Activated CD8-positive, alpha-beta memory T cell treated with anti-CD3 and anti-CD28 coated beads, Interleukin-2, amount 10 ng/mL, durations not matched to agents 7 days and 5 days (primary cell): ENCODE measurements at places on chromosomes 11 and 22.

DNA sequence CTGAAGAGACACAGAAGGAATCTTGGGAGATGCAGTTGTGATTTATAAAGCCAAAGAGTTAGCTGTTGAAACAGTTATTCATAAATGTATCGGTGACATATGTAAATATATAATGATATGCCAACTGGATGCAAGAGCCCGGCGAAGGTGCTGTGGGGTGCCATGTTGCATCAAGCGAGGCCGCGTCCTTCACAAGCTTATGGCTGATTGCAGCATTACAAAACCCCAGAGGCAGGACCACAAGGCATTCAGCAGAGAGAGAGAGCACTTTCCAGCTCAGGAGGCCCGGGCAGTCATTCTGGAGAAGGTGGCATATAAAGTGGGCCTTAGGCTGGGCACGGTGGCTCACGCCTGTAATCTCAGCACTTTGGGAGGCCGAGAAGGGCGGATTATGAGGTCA is 65.6 kb downstream of the LARGE1 start:
- no peaks in the 10 kb centered on the region for H3K36me3 ChIP-seq
- H3K27ac ChIP-seq, result no peak overlapping the region
- no peaks in the 10 kb centered on the region for H3K27me3 ChIP-seq
- no peak overlapping the region for H3K4me3 ChIP-seq

DNA sequence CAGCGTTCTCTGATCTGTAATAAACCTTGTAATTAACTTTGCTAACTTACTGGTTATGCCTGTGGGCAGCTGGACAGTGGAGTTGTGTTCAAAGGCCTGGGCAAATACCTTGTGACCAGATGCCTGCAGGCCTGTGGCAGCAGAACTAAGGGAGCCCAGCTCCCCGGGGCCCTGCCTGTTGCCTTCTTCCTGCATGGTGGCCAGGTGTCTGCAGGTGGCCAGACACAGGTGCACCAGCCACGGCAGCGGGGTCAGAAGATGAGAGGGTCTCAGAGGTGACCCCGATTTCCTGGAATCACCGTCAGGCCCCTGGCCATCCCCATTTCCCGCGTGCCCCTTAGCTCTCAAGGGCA is 127.2 kb downstream of the OSBP2 start:
- no peaks in the 10 kb centered on the region for H3K36me3 ChIP-seq
- DNase-seq, result no peak
- H3K4me1 ChIP-seq, result peaks cover under 1% of the 10 kb centered on the region
- H3K27me3 ChIP-seq, result peaks cover 44% of the 10 kb centered on the region
- H3K4me3 ChIP-seq, result no peak overlapping the region

- no peak for DNase-seq
- H3K4me3 ChIP-seq, result no peak overlapping the region
- H3K27me3 ChIP-seq, result no peaks in the 10 kb centered on the region
- no peaks in the 10 kb centered on the region for H3K4me1 ChIP-seq
- H3K36me3 ChIP-seq, result no peaks in the 10 kb centered on the region
Observed at GRCh38 chr11:42595876-42596275, 715.9 kb upstream of the API5 start.

DNA sequence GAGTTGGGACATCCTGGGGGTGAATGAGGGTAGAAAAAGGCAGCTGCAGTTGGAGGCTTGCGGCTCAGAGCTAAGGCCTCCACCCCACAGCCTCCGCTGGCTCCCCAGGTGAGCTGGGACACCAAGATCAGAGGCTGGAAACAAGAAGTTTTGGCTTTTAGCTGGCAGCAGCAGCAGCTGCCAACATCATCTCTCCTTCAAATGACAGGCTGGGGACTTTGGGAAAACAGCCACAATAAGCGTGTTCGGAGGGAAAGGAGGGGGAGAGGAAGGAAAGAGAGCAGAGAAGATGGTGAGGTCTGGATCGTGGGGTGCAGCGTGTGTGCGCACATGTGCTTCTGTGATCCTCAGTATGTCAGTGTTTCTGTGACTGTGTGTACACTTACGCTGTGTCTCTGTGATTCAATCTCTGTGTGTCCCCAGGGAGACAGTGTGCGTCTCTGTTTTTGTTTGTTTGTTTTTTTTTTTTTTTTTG is 62.0 kb upstream of the RASD2 start:
- peaks cover 12% of the 10 kb centered on the region for H3K27me3 ChIP-seq
- DNase-seq, result no peak
- no peaks in the 10 kb centered on the region for H3K36me3 ChIP-seq
- no peak overlapping the region for H3K4me3 ChIP-seq
- no peak overlapping the region for H3K27ac ChIP-seq

DNA sequence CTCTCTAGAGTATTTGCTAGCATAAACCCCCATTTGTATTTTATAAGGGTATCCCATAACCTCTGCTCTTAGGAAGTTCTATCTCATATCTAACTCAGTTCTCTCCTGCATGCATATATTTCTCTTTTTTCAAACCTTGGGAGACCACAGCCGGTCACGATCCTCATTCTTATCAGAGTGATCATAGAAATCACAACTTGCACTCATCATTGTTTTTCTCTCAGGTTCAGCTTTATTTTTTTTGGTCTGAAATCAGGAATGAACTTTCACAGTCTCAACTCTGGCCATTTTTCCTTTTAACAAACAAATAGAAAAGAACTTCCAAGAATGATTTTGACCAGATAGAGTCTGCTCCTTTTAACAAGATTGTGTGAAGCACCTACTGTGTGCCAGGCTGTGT is 98.6 kb upstream of the BLID start:
- H3K27me3 ChIP-seq, result no peaks in the 10 kb centered on the region
- H3K36me3 ChIP-seq, result no peaks in the 10 kb centered on the region
- no peak overlapping the region for H3K27ac ChIP-seq

DNA sequence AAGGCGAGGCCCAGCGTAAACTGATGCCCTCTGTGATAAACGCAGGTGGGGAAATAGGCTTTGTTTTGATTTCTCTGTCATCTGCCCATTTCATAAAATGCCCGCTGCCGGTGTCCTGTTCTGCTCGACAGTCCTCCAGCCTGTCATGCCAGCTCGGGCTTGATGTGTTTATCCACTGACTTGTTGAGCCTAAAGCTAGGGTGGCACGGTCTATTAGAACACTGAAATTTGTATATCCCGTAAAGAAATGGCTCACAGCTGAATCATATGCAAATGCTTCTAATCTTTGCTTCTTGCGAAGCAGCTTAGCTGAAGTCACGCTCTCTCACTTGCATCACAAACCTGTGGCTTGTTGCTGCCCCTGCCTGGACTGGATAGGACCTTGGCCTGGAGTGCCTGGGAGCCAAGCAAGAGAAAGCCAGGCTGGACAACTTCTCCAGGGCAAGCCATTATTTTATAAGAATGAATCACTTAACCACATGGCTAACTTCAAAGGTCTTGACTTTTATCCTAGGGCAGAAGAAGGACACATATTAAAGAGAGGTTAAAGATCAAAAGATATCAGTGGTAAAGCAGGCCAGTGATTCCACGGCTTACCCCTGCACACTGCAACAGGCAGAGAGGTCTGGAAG is 33.1 kb downstream of the EHF start:
- peaks cover 23% of the 10 kb centered on the region for H3K4me1 ChIP-seq
- H3K4me3 ChIP-seq, result no peak overlapping the region
- peaks cover 76% of the 10 kb centered on the region for H3K27me3 ChIP-seq
- H3K27ac ChIP-seq, result no peak overlapping the region
- DNase-seq, result no peak

- DNase-seq, result no peak
- no peaks in the 10 kb centered on the region for H3K36me3 ChIP-seq
- no peak overlapping the region for H3K4me3 ChIP-seq
- peaks cover 32% of the 10 kb centered on the region for H3K27me3 ChIP-seq
Observed at GRCh38 chr11:1714908-1715885, 18.2 kb downstream of the KRTAP5-6 start.

- H3K4me3 ChIP-seq, result no peak overlapping the region
- DNase-seq, result no peak
- H3K36me3 ChIP-seq, result no peaks in the 10 kb centered on the region
- H3K4me1 ChIP-seq, result peaks cover 3% of the 10 kb centered on the region
- no peak overlapping the region for H3K27ac ChIP-seq
- H3K27me3 ChIP-seq, result no peaks in the 10 kb centered on the region
Observed at GRCh38 chr11:123566852-123567251, 87.6 kb downstream of the SCN3B start.

DNA sequence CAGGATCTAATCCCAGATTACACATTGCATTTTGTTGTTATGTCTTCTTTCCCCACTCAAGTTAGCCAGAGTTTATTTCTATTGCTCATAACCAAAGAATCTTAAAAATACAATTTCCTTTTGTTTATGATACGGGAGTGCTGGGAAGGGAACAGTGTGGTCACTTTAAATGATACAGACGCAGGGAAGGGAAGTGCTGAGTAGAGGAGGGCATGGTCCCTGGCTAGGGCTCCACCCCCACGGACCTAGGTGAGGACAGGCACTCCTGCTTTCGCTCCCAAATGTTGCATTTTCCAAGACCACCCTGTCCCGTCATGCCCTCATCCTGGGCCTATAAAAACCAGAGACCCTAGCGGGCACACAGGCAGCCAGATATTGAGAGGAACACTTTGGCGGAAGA is 30.6 kb upstream of the NARS2 start:
- H3K4me3 ChIP-seq, result no peak overlapping the region
- H3K27ac ChIP-seq, result no peak overlapping the region
- H3K27me3 ChIP-seq, result peaks cover 30% of the 10 kb centered on the region
- H3K4me1 ChIP-seq, result no peaks in the 10 kb centered on the region

- peaks cover 2% of the 10 kb centered on the region for H3K27me3 ChIP-seq
- no peak overlapping the region for H3K4me3 ChIP-seq
Observed at GRCh38 chr22:46443850-46444389, 93.5 kb downstream of the CELSR1 start.

DNA sequence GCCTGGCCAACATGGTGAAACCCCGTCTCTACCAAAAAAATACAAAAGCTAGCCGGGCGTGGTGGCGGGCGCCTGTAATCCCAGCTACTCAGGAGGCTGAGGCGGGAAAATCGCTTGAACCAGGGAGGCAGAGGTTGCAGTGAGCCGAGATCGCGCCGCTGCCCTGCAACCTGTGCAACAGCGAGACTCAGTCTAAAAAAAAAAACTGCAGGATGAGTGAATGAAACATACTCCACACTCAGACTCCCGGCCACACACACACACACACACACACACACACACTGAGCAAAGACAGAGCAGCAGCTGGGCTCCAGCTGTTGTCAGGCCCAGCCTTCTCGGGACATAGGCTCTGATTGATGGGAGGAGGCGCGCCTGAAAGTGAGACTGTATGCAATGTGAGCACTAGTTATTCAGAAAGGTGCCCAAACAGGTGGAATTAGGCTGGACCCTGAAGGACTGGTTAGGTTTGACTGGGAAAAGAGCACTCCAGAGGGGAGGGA is 1.5 kb upstream of the PLEKHA7 start:
- no peak overlapping the region for H3K27ac ChIP-seq
- H3K36me3 ChIP-seq, result peaks cover 3% of the 10 kb centered on the region
- no peak for DNase-seq
- H3K27me3 ChIP-seq, result peaks cover 33% of the 10 kb centered on the region

- peaks cover 2% of the 10 kb centered on the region for H3K4me1 ChIP-seq
- no peak overlapping the region for H3K4me3 ChIP-seq
- no peaks in the 10 kb centered on the region for H3K36me3 ChIP-seq
Observed at GRCh38 chr11:45233121-45233803, 52.9 kb downstream of the SYT13 start.

- peaks cover 12% of the 10 kb centered on the region for H3K4me1 ChIP-seq
- no peak for DNase-seq
- H3K4me3 ChIP-seq, result no peak overlapping the region
- H3K27me3 ChIP-seq, result peaks cover 21% of the 10 kb centered on the region
- H3K36me3 ChIP-seq, result peaks cover 2% of the 10 kb centered on the region
Observed at GRCh38 chr11:342328-342727, 21.7 kb upstream of the IFITM3 start.

GRCh38 chr11:72821221-72821919 is 7.2 kb downstream of the ATG16L2 start:
- H3K27ac ChIP-seq, result peak overlapping the region; percentile 32
- H3K36me3 ChIP-seq, result peaks cover 44% of the 10 kb centered on the region
- no peak for DNase-seq
